ENCODE measurements at places on chromosomes 16 and 17.

DNA sequence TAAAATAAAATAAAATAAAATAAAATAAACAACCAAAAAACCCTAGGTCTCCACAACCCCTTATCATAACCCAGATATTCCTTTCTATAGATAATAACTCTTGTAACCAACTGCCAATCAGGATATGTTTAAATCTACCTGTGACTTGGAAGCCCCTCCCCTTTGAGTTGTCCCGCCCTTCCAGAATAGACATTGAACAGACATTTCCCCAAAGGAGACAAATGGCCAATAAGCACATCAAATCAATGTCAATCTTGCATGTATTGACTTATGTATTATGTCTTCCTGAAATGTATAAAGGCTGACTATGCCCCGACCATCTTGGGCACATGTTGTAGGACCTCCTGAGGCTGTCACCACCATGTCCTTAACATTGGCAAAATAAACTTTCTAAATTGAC, 1.5 kb upstream of the MAPK7 start:
- DNase-seq: no peak

DNA sequence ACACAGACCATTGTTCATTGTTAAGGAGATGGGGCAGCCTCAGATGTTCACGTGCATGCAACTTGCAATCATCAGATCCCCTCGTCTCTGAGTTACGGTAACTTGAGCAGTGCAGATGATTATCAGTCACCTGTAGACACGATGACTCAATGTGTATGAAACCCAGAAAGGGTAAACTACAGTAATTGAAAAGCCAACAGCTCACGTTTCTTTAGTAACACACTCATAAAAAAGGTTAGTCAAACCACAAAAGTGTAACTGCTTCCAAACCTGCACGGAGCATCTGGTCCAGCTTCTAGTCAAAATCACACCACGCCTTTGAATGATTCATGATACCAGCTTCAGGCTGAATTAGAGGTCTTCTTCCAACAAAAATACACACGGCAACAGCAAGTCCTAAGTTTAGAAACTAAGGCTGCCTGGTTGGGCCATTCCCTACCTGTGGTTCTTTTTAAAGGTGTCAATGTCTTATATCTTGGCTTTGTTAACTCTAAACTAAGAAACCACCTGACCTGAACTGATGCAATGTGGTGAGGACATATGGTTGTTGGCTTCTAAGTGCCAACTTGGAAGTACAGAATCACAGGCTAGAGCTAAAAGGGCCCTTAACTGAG, 32.3 kb downstream of the GRB7 start:
- DNase-seq: peak; percentile 82

- DNase-seq: no peak
These were observed 55.1 kb upstream of the CNTNAP4 start for GRCh38 chr16:76222087-76222486.

GRCh38 chr16:28260193-28260592, 32.1 kb upstream of the SBK1 start:
- DNase-seq: no peak

DNA sequence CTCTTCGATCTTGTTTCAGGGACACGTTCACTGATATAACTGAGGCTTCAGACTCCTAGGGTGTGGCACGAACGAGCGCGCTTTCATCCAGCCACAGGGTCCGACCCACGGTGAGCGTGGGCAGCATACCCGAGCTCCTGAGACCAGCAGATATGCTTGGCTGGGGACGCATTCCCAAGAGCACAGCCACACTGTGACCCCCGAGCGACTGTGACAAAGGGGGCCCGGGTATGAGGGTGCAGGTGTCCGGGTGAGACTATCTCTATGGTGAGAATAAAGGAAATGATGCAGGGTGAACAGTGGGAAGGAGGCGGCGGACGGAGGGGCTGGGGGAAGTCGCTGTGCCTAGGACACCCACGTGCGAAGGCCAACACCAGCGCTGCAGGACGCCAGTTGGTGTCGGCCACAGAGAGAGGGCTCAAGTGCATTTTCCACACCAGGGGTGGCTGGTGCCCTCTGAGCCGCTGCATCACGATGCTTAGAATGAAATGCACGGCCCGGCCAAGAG, 17.6 kb downstream of the RPH3AL start:
- DNase-seq: no peak

- no peak for DNase-seq
These were observed 199.0 kb upstream of the SOX9 start for GRCh38 chr17:71921796-71922195.

GRCh38 chr17:80857756-80858171, 133.9 kb upstream of the CHMP6 start:
- no peak for DNase-seq
